ENCODE measurements at places on chromosomes 4 and X.

DNA sequence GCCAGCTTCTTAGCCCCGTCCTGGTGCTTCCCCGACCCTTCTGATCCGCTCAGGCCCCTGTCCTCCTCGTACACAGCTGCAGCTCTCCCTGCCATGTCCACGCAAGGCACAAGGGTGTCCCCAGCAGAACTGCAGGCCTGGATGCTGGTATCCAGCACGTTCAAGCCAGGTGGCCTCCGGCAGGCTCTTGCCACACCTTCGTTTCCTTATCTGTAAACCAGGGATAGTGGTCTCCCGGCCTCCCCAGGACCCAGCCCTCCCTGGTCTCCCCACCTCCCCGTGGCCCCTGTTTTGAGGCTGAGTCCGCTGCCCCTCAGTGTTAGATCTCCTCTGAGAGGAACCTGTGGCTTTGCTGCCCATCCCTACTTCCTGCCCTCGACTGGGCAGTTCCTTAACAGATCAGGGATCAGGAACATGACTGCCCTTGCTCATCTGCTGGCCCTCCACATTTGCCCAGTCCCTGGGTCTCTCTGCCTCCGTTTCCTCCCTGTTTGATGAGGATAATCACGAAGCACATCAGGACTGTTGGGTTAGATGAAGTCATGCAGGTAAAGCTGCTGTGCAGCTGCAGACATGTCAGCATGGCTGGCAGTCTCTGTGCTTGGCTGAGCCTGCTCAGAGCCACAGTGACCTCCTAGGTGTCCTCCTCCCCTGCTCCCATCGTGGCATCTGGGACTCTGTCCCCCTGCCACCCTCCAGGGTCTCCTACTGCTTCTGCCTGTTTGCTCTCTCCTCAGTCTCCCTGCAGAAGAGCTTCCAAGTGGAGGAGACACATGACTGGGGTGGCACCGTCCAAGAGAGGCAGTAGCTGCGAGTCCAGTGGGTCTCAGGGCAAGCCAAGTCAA is 32.9 kb downstream of the PIGG start:
- no peak for DNase-seq

- no peak for DNase-seq
These were observed 11.3 kb upstream of the COX18 start for GRCh38 chr4:73080789-73081188.

- no peak for DNase-seq
These were observed 2.4 kb downstream of the ANKRD50 start for GRCh38 chr4:124710015-124710741.

- no peak for DNase-seq
These were observed 8.0 kb upstream of the ART3 start for GRCh38 chr4:76066546-76066945.

DNA sequence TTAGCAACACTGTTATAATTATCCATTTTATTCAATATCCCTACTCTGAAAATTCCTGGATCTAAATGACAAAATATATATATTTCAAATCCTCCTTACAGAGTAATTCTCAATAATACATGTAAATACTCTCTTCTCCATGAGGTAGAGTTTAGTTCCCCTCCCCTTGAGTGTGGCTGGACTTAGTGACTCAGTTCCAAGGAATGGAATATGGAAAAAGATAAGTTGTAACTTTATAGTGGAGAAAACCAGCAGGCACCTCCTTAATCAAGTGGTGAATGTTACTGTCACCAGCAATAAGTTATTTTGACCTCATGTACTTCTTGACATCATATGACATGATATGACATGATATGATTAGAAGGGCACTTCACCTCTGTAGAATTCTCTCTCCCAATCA is 302.0 kb downstream of the RAB28 start:
- DNase-seq = no peak

DNA sequence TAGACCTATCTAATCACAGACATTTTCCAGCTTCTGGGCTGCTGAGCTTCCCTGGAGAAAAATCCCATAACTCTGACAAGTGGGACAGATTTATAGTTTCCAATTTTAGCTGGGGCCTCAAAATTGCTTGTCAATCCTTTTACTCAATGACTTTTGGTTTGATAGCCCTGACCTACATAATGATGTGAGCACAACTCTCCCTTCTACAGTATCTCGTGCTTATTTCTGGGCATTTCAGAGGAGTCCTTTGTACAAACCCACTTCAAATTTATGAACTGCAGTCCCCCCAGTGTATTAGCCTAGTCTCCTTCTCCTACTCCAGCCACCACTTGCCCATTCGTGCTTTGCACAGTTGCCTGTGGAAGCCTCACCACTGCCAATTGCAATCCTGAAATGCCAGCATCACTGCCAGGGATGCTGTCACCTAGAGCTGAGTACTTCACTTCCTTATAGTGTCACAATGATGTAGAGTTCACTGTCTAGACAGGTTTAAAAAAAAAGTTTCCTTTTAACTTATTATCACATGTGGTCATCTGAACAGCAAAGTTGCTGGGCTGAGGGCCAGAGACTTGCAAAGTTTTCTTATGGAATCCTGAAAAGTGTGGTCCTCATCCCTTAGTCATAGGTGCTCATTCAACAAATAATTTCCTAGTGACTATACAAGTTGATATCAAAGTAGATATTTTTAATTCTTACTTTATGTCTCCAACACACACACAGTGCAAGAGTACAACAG is 21.2 kb downstream of the TRAM1L1 start:
- DNase-seq = no peak

- DNase-seq = peak; percentile 61
These were observed 2.7 kb upstream of the TIMP1 start for GRCh38 chrX:47579537-47579936.

All from stimulated activated CD4-positive, alpha-beta T cell treated with anti-CD3 and anti-CD28 coated beads, Interleukin-15, amount 100 ng/mL, for 24 hours (primary cell).